Tracheal epithelial cell (primary cell): ENCODE measurements at places on chromosomes 16 and 17. TPM values are rescaled to one million over a fixed set of nuclear protein-coding genes. Genes with fewer than 3 reads are reported as not detected.

The RCVRN gene
- total RNA-seq, result under 0.01 TPM in 1 of 2 replicates, not detected in the other

The KRTAP4-3 gene
- not detected in 2 replicates for total RNA-seq

The TSR1 gene
- 74.4 and 102 TPM in 2 replicates for total RNA-seq

The CHD9NB gene
- 0.48 and 0.64 TPM in 2 replicates for total RNA-seq

The ZMYND15 gene
- total RNA-seq, result 0.21 and 1.2 TPM in 2 replicates

The MYO18A gene
- total RNA-seq, result 38.8 and 63.9 TPM in 2 replicates

The FBXW10 gene
- under 0.01 and 0.21 TPM in 2 replicates for total RNA-seq

The BEAN1 gene
- 0.96 TPM in 1 of 2 replicates, not detected in the other for total RNA-seq

The NOL3 gene
- total RNA-seq, result 30.1 and 32.4 TPM in 2 replicates

The CHST5 gene
- total RNA-seq, result not detected in 2 replicates

The ZNF594 gene
- total RNA-seq, result 2.3 and 4.6 TPM in 2 replicates

The GP1BA gene
- total RNA-seq, result not detected in 2 replicates

The PLA2G15 gene
- total RNA-seq, result 10.2 and 10.6 TPM in 2 replicates
